Umbilical cord (tissue), 2 donors: ENCODE measurements at places on chromosomes 7 and 10.

DNA sequence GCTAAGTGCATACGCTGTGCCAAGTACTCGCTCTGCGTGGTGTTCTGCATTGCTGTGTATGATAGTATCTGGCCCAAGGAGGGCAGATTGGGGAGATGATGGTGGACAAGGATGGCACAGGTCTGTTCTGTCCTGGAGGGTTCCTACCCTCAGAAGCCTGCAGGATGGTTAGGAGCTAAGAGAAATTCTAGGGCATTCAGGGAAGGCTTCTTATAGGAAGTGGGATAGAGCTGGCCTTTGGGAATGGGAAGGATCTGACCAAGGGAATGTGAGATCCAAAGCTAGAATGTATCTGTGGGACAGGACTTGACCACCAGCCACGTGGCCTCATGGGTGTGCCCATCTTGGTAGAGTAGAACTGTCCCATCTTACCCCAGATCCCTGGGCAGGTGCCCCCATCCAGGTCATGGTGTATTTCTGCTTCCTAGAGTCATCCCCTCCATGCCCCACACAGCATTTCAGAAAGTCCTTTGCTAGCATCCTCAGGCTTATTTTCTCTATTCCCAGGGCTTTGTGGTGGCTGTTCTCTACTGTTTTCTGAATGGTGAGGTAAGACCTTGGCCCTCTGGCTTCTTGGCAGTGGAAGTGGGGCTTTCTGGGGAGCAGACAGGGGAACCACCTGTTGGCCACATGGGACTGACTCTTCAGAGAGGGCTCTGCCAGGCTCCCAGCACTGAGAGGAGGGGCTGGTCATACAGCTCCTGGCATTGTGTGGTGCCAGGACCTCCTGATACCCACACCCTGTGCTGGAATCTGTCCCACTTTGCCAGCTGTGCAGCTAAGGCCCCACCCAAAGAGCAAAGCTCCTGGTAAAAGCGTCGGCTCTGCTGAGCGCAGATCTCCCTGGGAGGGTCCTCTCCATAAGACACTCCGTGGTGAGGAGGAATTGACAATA lies 52.5 kb downstream of the ADCYAP1R1 start:
- no peak for DNase-seq

DNA sequence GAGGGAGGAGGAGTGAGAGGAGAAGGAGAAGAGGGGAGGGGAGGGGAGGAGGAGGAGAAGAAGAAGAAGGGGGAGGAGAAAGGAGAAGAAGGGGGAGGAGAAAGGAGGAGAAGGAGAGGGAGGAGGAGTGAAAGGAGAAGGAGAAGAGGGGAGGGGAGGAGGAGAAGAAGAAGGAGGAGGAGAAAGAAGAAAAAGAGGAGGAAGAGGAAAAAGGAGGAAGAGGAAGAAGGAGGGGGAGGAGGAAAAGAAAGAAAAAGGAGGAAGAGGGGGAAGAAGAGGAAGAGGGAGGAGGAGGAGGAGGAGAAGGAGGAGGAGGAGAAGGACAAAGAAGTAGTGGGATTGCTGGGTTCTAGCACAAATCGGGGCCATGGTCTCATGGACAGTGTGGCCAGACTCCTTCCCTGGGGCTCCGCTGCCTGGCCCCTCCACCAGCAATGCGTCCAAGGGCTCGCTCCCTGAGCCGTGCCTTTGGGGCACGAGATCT lies 4.2 kb upstream of the MAFK start:
- no peak for DNase-seq

DNA sequence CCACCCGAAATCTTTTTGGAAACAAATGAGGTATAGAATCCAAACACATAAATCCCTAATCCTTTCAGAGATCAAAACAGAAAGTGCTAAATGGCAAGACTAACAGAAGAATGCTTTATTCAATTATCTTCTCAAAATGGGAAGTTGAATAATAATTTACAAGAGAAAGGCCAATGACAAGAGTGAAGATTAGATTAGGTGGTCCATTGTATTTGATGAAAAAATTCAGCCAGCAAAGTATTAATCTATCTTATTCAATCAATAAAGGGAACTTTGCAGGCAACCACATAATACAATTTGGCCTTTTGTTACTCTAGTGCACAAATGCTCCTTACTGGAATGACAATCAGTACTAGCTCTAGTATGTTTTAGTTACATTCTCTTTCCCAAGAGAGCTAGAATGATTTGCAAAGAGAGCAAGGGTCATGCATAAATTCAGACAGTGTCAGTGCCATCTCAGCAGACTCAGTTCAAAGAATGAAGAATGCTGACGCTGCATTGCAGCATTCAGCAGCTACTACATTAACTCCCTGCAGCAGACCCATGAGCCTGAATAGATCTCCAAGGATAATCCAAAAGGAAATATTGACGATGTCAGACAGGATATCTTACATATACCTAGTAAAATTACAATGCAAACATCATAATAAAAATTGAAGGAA lies 131.8 kb downstream of the ANK3 start:
- DNase-seq = peak; percentile 41

- DNase-seq = peak; percentile 12
Observed at GRCh38 chr7:18144166-18144565, 116.5 kb upstream of the PRPS1L1 start.

DNA sequence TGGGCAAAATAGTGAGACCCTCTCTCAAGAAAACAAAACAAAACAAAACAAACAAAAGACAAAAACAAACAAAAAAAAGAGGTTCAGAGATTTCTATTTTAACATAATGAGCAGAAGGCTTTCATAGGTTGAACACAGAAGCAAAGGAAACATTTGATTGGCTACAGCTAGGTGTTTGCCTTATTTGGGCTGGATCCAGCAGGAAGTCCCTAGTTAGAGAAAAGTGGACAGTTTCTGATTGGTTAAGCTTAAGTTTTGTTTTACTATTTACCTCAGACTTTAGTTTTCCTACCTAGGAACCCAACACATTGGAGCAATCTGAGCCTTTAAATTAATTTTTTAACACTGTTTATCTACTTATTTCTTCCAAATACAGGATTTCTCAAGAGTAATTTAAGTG lies 566.5 kb upstream of the PCDH15 start:
- DNase-seq = no peak

DNA sequence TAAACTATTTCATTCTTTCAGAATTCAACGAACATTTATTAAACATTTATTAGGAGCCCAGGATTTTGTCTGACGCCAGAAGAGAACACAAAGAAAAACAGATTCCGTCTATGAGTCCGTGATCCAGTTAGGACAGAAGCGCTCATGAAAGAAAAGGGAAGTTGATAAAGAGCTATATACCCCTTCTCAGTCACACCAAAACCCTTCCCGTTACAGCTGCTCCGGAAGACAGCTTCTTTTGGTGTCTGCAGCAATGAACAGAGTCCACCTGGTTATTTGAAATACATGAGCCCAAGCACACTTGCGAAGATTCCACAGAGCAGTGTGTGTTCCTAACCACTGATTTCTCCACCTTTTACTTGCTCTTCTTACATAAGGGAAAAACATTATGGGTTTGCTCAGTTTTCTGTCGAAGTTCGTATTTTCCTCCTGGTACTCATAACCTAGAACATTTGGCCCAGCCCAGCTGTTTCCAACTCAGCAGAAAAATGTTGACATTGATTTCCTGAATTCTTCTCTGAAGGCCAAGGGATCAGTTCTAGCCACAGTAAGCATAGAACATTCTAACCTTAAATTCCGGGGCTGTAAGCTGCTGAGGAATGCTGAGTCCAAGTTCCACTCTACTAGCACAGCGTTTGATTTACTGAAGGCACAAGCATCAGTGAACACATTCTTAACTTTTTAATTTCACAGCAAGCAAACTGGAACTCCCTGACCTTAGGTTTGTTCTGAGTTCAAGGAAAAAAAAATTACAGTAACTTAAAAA lies 206.5 kb downstream of the SORCS1 start:
- DNase-seq = peak; percentile 24

GRCh38 chr7:130008941-130009847 lies 42.0 kb downstream of the ZC3HC1 start:
- no peak for DNase-seq

GRCh38 chr7:1029637-1030443 lies 14.5 kb upstream of the GPR146 start:
- peak; percentile 13 for DNase-seq

GRCh38 chr10:62374862-62375710 lies 917 bp downstream of the ZNF365 start:
- peak; percentile 9 for DNase-seq

- no peak for DNase-seq
Observed at GRCh38 chr7:1284743-1285458, 52.2 kb downstream of the UNCX start.

- no peak for DNase-seq
Observed at GRCh38 chr10:128498378-128498730, 372.1 kb upstream of the MKI67 start.

DNA sequence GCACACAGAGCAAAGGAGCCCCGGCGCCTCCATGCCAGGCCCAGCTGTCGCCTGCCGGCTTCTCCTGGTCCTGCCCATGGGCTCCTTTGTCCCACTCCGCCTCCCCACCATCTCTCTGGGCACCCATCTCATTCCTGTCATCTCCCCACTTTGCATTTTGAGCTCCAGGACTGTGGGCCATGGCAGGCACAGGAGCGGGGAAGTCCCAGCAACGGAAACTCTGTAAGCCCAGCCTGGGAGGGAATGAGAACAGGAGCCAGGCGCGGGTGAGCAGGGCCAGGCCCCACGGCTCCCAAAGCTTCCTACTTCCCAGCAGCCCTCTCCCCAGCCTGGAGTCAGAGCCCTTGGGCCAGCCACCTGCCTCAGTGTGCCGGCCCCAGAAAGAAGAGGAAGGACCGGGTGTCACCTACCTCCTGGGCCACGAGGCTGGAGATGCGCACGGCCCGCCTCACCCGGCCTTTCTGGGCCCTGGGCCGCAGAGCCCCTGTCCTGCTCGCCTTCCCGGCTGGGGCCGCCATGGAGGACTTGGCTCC lies 23.1 kb downstream of the KCNH2 start:
- DNase-seq = no peak
